ENCODE measurements at places on chromosomes 12 and 14.

DNA sequence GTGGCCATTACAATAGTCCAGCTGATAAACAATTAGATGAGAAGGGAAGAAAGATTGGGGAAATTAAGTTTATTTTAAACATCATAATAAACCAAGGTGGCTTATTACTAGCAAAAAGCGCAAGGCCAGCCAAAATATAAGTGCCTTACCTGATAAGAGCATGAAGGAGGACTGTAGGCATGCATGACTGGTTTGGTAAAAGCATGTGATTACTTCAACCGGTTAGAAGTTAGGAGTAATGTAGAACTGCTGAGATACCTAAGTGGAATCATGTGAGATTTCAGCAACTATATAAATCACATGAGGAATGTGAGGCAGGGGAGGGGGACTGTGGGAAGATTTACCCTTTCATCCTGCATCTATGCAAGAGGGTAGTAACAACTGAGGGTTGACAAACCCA lies 59.7 kb upstream of the CCDC196 start:
- no peak for DNase-seq

DNA sequence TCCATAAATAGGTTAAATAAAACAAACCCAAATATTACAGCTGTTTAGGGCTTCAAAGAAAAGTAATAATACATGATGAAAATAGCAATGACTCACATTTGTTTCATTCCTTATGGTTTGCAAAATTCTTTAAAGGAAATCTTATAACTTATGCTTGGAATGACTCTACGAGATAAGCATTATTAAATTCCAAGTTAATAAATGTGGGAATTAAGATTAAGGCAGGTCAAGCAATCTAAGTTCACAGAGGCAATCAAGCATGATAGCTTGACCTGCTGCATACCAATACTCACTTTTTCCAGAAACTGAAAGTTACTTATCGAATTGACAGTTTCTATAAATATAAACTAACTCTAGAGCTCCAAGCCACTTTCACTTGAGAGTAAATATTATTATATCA lies 1002.9 kb upstream of the SEL1L start:
- DNase-seq = no peak

DNA sequence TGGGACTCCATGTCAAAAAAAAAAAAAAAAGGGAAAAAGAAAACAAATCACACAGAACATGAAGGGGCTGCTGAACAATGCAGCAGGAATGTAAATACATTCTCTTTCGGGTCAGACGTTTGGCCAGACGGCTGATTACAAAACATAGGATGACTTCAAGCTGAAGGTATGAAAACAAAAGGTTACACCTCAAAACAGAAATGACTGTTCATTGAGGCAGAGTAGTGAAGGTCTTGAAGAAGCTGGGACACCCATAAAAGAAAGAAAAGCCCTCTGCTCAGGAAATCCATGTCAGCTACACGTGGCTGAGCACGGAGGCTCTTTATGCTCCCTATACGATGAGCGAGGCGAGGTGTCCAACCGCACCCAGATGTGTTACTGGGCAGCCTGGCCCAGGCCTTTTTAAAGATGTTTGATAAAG lies 37.7 kb downstream of the FGD4 start:
- no peak for DNase-seq

GRCh38 chr12:75694534-75695268 lies 183.3 kb upstream of the KRR1 start:
- no peak for DNase-seq

- no peak for DNase-seq
Measured at GRCh38 chr14:21233457-21234076, 35.7 kb downstream of the HNRNPC start.

DNA sequence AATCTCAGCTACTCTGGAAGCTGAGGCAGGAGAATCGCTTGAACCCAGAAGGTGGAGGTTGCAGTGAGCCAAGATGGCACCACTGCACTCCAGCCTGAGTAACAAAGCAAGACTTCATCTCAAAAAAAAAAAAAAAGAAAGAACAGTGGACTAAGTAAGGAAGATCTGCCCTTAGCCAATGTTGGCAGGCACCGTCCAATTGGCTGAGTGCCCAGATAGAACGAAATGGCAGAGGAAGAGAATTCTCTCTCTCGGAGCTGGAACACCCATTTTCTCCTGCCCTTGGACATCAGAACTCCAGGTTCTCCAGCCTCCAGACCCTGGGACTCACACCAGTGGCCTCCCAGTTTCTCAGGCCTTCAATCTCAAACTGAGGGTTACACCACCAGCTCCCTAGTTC lies 49.9 kb downstream of the ESR2 start:
- DNase-seq = no peak

DNA sequence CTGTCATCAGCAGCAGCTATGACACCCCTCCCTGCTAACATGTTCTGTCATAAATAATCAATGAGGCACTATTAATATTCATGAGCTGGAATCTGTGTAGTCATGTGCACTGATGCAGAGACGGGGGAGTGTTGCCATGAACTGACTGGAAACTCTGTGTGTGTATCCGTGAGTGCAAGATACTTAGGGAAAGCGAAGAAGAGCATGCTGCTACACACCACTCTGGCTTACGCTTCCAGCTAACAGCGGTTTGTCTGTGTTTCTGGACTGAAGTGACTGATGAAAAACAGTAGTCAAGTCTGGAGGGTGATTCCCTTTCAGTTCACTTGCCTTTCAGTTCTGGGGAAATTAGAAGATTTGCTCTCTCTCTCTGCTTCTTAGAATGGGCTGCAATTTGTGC lies 249.4 kb downstream of the PDZRN4 start:
- DNase-seq = no peak

DNA sequence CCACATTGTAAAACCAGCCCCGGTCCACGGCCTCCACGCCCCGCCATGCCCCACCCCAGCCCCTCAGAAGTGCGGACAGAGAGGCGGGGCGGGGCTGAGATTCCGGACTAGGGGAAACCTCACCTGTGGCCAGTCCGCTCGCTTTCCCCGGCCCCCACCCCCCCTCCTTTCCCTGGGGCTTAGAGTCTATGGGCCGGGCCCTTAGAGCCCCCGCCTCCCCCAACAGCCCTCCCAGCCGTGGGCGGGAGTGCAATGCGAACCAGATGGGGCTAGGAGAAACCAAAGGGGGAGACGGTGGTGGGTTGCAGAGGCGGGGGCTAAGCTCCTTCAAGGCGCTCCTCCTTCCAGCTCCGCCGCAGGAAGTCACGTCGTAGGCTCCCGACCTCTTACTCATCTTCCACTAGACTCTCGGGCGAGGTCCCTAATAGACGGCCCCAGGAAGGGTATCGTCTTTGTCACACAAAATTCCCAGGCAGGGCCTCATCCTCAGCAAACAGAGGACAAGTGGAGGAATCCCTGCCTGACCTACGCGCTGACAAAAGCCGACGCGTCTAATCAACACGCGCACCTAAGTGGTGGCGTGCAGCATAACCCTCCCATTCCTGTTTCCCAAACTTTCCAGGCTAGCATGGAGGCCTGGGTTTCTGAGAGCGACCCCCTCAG lies 1.1 kb upstream of the NAB2 start:
- DNase-seq = peak; percentile 93

GRCh38 chr12:50297027-50297426 lies 13.7 kb upstream of the LIMA1 start:
- DNase-seq = no peak

- DNase-seq = no peak
Measured at GRCh38 chr12:106296179-106296877, 6.2 kb upstream of the TCP11L2 start.

DNA sequence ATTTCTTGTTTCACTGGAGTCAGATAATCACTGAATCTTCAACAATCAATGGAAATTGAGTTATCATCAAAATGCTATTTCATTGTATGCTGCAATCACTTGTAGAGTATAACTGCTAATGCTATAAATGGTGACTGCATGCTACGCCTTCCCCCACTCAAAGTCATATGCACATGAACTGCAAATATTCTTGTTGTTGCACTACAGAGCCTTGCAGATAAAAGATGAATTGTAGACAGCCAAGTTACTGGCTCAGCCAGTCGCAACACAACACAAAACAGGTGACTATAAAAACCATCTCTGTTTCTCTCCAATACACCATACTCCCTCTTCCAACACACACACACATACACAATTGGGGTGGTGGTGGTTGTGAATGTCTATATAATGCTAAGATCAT lies 171.0 kb upstream of the HMGA2 start:
- DNase-seq = no peak

DNA sequence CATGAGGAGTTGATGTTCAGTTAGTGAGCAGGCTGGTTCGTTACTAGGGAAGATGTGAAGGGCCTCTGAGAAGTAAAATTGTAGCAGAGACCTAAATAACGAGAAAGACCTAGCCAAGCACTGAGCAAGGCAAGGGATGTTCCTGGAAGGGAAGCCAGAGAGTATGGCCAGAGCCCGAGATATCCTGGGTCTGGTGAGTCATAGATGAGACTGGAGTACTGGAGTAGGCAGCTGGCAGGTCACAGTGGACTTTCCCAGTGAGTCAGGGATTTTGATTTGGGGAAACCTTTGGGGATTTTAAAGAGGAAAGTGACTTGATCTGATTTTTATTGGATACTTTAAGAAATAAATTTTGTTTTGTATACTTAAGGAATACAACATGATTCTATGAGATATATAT lies 369.0 kb downstream of the DIO2 start:
- DNase-seq = no peak

GRCh38 chr12:53152390-53152789 lies 28.1 kb upstream of the ZNF740 start:
- no peak for DNase-seq

GRCh38 chr12:22835431-22835830 lies 210.5 kb downstream of the ETNK1 start:
- no peak for DNase-seq

GRCh38 chr12:31220061-31220460 lies 105.9 kb downstream of the SINHCAF start:
- no peak for DNase-seq
